ENCODE measurements at places on chromosomes 6 and 20. TPM values are rescaled to one million over a fixed set of nuclear protein-coding genes. Genes with fewer than 3 reads are reported as not detected.

DNA sequence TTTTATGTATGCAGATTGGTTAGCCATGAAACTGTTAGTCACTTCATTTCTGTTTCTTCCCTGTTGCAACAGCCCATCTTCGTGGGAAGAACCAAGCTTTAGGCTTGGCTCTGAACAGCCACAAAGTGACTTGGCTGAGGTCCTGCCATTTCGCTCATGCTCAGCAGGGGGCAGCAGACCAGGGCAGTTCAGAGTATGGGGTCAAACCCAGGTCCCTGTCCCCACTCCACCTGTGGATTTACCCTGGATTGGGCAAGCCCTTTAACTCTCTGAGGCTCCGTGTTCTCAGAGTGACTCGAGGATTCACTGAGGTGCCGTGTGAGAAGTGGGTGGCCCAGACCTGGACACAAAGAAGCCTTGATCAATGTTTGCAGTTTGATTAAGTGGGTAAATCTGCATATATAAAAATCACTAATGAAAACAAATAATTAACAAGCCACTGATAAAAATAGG, 19.8 kb upstream of the MAP1LC3A start:
- ATAC-seq, result peak; percentile 56

DNA sequence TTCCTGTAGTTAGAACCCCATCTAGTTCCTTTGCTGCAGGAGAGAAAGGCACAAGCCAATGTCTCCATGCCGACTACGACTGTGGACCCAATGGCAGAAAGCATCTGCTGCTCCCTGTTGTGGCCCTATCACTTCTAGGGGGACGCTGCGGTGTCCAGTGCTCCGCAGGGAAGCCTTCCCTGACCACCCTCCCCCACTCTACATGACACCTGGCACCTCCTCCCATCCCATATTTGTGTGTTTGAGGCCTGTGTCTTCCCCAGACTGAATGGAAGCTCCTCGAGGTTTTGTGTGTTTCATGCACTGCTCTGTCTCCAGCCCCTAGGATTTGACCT, 159.5 kb downstream of the DTNBP1 start:
- ATAC-seq, result no peak

- ATAC-seq, result no peak
Measured at GRCh38 chr6:46356543-46356942, 134.7 kb downstream of the RCAN2 start.

DNA sequence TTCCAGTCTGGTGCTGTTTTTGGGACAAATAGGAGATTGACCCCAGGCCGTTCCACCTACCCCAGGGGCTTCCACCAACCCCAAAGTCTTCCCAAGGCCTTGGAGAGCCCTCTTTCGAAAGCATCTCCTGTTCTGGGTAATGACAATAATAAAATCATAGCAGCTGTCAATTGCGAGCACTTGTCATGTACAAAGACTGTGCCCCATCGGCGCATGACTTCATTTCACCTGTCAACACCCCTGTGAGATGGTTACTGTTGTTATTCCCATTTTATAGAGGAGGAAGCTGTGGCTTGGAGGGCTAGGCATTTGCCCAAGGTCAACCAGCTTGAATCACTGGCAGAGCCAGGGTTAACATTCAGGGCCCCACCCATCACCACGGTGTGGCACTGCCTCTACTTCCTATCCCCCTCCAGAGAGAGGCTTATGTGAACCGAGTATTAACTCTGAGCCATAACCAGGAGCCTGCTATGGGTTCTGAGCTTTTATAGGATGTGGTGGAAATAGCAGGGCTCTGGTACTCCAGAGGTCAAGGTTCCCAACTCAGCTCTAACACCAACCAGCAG, 51.2 kb downstream of the HNF4A start:
- no peak for ATAC-seq

GRCh38 chr6:56378966-56379585, 131.7 kb upstream of the COL21A1 start:
- ATAC-seq, result no peak

GRCh38 chr6:91088976-91089375, 502.1 kb upstream of the MAP3K7 start:
- ATAC-seq, result no peak

GRCh38 chr6:12423832-12424231, 133.7 kb downstream of the EDN1 start:
- ATAC-seq, result no peak

DNA sequence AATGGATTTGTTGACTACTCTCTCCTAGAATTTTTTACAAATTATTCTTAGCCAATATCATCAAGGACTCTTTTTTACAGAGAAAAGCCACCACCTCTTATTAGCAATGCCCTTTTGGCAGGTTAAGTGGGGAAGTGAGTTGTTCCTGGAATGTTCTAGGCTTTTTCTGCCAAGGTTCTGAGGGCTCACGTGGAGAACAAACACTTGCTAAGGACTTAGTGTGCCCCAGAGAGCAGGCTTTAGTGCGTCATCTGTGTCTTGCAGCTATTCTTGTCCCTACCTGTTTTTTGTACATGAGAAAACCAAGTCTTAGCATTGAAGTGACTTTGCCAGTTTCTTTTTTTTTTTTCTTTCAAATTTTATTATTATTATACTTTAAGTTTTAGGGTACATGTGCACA, 33.5 kb downstream of the CFAP61 start:
- no peak for ATAC-seq

GRCh38 chr20:59121714-59122565, 41.7 kb upstream of the ZNF831 start:
- ATAC-seq, result peak; percentile 35

- no peak for ATAC-seq
Measured at GRCh38 chr6:114058435-114058834, 87.5 kb upstream of the HDAC2 start.

- ATAC-seq, result peak; percentile 74
Measured at GRCh38 chr6:16669227-16669626, 92.0 kb downstream of the ATXN1 start.

DNA sequence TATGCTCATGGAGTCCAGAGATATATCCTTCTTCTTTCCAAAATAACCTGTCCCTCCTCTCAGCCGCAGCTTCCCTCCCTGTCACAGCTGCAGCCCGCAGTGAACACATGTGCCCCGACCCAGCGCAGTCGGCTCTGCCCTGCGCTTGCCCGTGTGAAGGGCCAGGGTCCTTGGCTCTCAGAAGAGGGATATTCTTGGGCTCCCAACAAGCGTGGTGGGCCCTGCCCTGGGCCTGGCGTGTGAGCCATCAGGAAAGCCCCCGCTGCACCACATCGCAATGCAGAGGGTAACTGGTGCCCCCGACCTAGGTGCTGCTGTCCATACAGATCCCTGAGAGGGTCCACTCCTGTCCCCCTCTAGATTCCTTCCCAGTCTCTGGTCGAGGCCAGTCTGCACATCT, 65.2 kb downstream of the SSR1 start:
- ATAC-seq, result no peak

- ATAC-seq, result no peak
Measured at GRCh38 chr20:40706977-40707582, 18.0 kb upstream of the MAFB start.

DNA sequence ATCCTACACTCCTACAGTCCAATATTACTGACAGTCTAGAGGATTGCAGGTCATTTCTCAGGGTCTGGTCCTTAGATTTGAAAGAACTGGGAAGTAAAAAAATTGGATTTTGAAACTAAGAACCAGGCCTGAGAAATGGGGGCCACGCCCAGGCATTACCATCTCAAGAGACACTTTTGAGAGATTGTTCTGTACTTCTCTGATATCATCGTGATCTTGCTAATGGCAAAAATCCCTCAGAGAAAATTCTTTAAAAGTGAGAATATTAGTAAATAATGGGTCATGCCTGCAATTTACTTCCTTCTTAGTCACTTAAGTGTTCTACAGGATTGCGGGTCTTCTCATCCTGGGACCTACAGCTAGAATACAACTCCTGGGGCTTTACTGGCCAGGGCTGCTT, 42.0 kb upstream of the HIVEP1 start:
- no peak for ATAC-seq

The CDH26 gene
- 0.56 TPM for total RNA-seq

The GJA1 gene
- total RNA-seq, result not detected

The MMP24 gene
- total RNA-seq, result 0.04 TPM

The NKAIN4 gene
- not detected for total RNA-seq

The PRND gene
- not detected for total RNA-seq

The CAP2 gene
- total RNA-seq, result not detected

The PABPC1L gene
- 49.3 TPM for total RNA-seq

Measured in activated T-helper 17 cell treated with anti-CD3 and anti-CD28 coated beads, Interleukin-2, amount 50 U/mL, for 72 hours (primary cell).